Left ventricle myocardium inferior (tissue), 1 donor: ENCODE measurements at places on chromosomes 16 and 17. TPM values are rescaled to one million over a fixed set of nuclear protein-coding genes. Genes with fewer than 3 reads are reported as not detected.

The METTL2A gene
- total RNA-seq = 14.9 TPM

DNA sequence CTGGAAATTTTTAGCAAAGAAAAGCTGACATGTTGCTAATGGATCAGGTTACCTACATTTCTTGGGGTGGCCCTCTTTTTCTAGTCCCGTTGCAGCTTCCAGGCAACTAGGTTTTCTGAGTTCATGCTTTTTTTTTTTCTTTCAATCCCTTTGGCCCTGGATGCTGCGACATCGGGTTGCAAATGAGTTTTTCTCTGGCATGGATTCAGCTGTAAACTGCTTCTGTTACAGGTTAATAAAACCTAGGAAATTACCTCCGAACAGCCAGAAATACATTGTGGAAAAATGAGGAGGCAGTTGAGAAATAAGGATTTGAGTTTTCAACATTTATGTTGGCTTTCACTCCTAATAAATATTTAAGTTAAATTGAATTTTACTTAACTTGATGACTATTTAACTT lies 149.8 kb upstream of the MAF start:
- no peak for DNase-seq

The IGSF6 gene
- total RNA-seq = 3.6 TPM

The MFAP4 gene
- total RNA-seq = 65.6 TPM

The C16orf92 gene
- not detected for total RNA-seq

The ETV4 gene
- total RNA-seq = 0.60 TPM

The C17orf107 gene
- 0.80 TPM for total RNA-seq

DNA sequence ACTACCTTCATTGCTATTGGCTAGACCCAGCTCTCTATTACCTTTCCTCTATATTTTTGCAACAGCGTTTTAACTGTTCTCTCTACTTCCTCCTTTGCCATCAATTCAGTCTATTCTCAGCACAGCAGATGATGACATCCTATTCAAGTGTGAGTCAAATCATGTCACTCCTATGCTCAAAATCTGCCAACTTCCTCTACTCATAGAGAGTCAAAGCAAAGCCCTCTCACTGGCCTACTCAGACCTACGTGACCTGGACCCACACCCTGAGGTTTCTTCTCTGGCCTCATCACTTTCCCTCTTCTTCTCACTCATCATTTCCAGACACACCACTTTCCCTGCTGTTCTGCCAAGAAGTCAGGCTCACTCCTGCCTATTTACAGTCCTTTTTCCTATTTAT lies 289.0 kb upstream of the AXIN2 start:
- DNase-seq = no peak

DNA sequence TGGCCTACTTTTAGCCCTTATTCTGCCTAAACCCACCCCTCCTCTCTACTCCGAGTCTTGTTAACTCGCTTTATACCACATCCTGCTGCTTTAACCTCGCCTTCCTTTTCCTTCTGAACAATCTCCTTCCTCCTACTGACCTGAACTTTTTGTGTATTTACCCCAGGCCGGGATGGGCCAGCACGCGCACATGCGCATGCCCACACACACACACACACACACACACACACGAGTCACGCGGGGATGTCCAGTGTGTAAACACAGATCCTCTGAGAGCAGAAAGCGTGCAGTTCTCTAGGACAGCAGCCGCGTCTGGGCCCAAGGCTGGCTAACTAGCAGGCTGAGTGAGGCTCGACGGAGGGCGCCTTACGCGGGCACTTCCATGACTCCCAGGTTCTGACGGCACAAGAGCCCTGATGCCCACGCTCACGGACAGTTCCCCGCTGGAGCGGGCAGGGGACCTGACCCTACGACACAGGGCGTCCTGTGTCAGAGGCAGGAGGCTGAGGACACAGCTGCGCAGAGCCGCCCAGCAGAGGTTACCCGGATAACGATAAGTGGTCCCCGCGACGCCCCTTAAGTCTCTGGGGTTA lies 610 bp downstream of the PIK3R5 start:
- DNase-seq = no peak

DNA sequence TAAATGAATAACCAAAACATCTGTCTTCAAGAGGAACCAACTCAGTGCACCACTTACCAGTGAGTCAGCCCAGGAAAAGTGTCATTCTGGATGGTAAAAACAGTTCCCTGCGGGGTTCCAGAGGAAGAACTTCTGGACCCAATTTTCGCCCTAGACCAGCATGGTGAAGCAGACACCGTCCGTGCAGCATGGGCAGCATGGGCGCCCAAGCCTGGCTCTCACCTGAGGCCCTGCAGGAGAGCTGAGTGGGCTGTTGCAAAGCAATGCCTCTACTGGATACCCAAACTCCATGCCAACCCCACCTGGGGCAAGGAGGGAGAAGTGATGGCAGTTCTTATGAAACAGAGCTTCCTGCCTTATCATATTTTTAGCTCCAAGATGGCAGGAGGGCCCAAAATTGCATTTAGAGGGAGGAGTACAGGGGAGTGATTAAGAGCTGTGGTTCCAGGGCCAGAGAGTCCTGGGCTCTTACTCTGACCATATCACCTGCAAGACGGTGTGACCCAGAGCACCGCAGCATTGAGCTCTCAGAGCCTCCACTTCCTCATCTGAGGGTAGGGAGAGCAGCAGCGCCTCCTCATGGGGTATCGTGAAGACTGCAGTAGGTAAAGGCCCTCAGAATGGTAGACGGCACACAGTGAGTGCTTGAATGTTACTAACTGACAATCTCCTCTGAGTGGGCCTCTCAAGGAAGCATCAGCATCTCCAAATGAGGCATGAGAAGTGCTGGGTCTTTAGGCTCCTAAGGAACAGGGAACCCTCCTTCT lies 16.6 kb upstream of the INPP5K start:
- no peak for DNase-seq

- DNase-seq = no peak
These were observed 1.1 kb upstream of the FOXJ1 start for GRCh38 chr17:76142039-76142584.

DNA sequence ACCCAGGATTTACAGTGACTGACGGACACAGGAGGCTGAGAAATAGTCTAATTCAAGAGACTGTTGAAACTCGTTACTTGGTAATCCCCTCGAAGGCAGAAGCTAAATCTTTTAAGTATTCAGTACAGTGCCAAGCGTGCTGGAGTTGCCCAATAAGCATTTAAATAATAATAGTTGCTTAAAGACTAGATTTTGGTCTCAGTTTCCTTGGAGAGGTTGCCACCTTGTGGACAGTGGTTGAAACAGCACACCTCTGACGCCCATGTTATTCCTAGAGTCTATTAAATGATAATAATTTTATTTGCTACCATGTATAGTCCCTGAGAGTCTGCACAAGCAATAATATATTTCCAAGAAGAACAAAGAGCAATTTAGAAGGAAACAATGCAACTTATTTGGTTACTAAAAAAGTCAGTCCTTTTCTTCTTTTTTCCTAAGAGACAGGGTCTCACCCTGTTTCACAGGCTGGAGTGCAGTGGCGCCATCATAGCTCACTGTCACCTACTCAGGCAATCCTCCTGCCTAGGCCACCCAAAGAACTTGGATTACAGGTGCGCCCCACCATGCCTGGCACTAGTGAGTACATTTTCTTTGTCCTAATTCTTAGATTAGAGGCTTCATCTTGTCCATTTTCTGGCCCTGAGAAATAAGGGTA lies 138.0 kb upstream of the NUDT7 start:
- no peak for DNase-seq

GRCh38 chr16:69787883-69788282 lies 25.8 kb downstream of the WWP2 start:
- DNase-seq = no peak

The PLD6 gene
- 7.3 TPM for total RNA-seq

- DNase-seq = no peak
These were observed 720 bp downstream of the METRN start for GRCh38 chr16:715477-716199.
